GM23248 (cell line): ENCODE measurements at places on chromosomes 1 and 21. TPM values are rescaled to one million over a fixed set of nuclear protein-coding genes. Genes with fewer than 3 reads are reported as not detected.

The VHLL gene
- total RNA-seq: not detected in 2 replicates

The SLAMF7 gene
- total RNA-seq: not detected in 2 replicates

The SLC25A33 gene
- 4.2 and 4.6 TPM in 2 replicates for total RNA-seq

The BOLA1 gene
- total RNA-seq: 12.3 and 16.4 TPM in 2 replicates

The PINK1 gene
- total RNA-seq: 141 and 151 TPM in 2 replicates

The CAPZB gene
- 188 and 229 TPM in 2 replicates for total RNA-seq

The C1orf87 gene
- not detected in 2 replicates for total RNA-seq

The FOXD3 gene
- not detected in 2 replicates for total RNA-seq

The CLDN14 gene
- total RNA-seq: 0.51 TPM in 1 of 2 replicates, not detected in the other
